ENCODE measurements at places on chromosomes 12 and 14.

DNA sequence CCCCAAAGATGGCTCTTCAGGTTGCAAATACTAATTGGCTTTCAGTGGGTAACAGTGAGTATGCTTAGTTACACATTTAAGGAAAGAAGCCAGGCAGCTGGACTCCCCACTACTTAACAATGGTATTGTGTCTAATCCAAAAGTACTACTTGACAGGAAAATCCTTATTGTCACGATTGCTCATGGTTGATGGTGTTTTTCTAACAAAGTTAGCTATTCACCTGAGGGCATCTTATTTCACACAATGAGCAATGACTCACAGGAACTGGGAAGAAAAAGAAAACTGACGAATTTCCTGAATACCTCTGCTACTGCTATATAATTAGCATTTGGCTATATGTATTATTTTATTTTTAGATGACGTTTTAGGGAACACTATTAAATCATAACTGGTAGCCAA, 33.4 kb upstream of the ALG10 start:
- DNase-seq, result no peak

GRCh38 chr14:56115976-56116893, 2.0 kb upstream of the PELI2 start:
- DNase-seq, result no peak

DNA sequence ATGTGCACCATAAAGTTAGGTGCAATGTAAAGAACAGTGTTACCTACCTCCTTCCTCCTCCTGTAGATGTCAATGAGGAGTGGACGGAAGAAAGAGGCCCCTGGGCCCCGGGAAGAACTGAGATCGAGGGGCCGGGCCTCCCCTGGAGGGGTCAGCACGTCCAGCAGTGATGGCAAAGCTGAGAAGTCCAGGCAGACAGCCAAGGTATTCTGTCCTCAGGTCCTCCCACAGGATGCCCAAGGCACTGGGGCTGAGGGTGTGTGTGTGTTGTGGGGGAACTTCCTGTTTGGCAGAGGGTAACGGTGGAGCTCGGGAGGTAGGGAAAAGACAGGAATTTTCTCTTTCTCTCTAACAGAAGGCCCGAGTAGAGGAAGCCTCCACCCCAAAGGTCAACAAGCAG, 6.4 kb downstream of the ATN1 start:
- no peak for DNase-seq

- DNase-seq, result no peak
These were observed 27.3 kb downstream of the VPS37B start for GRCh38 chr12:122868471-122869177.

DNA sequence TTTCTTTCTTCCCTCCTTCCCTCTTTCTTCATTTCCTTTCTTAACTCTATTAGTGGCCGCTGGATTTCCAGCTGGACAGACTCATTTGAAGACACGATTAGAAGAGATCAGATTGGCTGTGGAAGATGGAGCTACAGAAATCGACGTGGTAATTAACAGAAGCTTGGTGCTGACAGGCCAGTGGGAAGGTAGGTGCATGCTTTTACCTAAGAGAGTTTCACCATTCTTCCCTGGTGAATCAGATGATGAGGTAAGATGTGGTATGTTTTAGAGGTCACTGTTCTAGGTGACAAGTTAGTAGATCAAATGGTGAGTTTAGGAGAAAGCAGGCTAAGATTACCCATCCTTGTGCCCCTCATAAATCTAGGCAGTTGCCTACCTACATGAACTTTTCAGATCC, 51.6 kb downstream of the DERA start:
- DNase-seq, result no peak

GRCh38 chr14:60965402-60965801, 15.5 kb downstream of the TRMT5 start:
- no peak for DNase-seq

DNA sequence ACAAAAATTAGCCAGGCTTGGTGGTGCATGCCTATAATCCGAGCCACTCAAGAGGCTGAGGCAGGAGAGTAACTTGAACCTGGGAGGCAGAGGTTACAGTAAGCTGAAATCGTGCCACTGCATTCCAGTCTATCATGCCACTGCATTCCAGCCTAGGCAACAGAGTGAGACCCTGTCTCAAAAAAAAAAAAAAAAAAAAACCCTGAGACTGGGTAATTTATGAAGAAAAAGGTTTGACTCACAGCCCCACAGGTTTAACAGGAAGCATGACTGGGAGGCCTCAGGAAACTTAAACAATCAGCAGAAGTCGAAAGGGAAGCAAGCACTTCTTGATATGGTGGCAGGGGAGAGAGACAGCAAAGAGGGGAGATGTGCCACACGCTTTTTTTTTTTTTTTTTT, 123.2 kb downstream of the GXYLT1 start:
- DNase-seq, result no peak

DNA sequence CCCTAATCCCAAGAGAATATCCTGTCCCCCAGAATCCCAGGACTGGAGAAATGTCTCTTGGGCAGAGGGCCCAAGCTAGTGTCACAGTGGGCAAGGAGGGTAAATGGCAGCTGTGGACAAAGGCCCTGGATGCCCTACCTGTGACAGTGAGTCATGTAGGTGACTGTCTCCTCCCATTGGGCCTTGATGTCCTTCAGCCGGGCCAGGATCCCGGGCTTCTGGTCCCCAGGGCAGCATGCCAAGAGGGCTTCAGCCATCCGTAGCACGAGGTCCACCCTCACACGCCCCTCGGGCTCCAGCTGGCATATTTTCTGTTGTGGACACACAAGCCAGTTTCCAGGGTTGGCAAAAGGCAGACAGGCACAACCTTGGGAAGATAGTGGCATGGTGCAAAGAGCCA, 48.8 kb downstream of the SYNE3 start:
- DNase-seq, result no peak

DNA sequence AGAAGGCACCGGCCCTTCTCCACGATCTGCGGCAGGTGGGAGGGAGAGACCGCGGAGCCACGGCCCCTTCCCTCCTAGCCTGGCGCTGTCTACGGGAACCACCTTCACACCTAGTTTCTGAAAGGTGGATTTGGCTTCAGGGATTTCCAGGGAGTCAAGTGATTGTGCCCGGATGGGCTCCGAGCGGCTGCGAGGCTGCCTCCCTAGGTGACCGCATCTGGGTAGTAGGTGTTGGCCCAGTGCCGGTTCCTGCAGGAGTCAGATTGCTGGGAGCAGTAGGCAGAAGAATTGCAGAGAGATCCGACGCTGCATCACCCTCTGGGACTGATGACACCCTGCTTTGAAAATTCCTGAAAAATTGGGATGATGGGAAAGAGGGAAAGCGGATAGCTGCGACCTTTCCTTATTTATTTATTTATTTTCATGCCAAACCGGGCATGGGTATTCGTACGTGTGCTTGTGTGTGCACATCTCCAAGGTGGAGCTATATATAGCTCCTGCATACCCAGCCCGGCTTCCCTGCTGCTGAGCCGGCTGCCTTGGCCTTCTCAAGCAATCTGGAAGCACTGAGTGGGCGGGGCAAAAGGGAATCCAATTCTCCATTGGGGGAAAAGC, 1.1 kb downstream of the CNTN1 start:
- DNase-seq, result no peak

DNA sequence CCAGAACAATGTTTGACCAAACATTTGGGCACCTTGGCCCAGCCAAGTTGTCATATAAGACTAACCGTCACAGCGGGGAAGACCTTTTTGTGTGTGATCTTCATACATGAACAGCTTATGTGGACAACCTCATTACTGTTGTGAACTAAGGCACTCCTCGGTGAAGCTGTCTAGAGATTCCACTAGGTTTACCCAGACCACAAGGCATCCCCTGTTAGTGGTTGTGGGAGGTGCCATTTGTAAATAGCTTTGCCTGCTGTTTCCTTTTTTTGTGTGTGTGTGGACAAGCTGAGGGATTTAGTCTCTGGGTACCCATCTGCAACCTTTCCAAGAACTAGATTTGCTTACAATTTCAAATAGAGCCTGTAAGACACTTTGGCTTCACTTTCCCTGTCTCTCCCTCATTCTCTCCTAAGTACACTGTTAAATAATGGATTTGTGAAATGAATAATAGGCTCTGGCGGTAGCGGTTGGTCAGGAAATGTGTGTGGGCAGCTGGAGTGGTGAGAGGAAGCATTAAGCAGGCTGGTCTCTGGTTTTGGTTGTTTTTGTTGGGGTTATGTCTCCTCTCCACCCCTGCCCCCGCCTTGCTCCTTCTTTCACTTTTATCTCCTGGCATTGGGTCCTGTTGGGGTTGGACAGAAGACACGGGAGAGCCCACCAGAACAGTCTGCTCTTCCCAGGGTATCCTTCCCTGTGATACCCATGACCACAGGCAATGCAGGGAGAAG, 727.6 kb downstream of the VRK1 start:
- no peak for DNase-seq

DNA sequence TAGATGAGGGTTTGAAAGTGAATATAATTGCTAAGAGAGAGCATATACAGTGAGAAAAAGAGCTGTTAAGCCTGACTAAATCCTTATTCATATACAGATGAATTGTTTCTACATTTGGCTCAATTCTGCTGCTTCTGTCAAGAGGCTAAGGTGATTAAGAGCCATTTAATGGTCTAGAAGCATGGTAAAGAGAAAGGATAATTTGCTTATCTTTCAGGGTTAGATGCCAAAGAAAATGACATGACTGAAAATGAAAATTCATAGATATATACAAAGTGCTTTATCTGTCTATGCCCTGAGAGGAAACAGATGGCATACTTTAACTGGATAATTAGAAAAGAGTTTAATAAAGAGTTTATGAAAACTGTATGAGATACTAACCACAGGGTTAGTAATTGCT, 834.9 kb downstream of the SLC6A15 start:
- DNase-seq, result no peak

GRCh38 chr14:46381674-46382073, 269.9 kb downstream of the RPL10L start:
- no peak for DNase-seq

DNA sequence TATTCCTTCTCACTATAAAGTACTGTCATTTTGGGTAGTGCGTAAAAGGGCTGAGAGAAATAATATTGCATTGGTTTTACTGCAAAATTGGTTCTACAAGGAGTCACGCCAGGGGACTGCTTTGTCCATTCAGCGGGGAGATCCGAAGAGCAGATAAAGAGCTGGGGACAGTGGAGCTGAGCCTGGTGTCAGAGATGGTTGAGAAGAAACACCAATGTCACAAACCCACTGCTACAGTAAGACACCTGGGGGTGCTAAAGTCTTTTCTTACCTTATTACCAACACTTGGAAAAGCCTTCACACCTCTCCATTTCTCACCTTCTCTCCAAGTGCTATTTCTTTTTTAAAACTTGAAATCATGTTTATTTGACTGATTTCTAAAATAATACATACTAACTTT, 14.1 kb downstream of the IL31 start:
- no peak for DNase-seq

- DNase-seq, result no peak
These were observed 49.8 kb upstream of the FAM222A start for GRCh38 chr12:109663795-109664194.

- no peak for DNase-seq
These were observed 1.7 kb downstream of the SMUG1 start for GRCh38 chr12:54187075-54187474.

DNA sequence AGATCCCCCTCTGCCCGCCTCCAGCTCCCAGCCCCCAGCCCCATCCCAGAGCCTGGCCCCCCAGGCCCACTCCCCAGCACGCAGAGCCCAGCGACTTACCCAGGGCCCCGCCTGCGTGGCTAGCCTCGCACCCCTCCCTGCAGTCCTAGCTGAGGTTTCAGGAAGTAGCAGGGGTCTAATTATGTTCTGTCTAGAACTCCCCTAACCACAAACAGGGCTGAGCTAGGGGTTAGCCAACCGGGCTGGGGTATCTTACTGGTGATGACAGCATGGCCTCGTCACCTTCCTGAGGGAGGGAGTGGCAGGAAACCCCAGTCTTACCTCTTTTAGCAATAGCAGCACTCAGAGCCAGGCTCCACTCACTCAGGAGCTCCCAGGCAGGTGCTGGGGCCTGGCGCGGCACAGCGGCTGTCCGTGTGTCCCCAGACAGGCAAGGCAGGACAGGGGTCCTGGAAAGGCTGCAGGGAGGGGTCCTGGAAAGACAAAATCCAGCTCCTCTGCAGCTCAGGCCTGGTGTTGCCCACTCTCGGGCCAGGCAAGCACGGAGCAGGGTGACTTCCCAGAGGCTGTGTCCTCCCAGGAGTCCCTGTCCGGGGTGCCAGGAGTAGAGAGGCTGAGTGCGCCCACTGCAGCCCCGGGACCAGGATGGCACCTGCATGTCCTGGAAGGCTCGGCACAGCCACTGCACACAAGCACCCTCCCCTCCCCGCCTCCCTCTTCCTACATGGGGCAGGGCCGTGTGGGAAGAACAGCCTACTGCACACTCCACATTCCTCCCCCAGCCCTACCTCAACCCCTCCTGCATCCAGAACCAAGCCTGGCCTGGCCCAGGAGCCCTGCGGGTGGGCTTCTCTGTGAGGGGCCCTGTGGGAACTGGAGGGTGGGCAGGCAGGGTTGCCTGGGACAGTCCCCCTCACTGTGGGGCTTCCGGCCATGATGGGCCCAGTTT, at the start of gene GPR132:
Gene GPR132 (minus strand): TSS at position 151 of the 949 bp plus-strand sequence. CDS start 10,010 bp downstream, outside the sequence.
- peak; percentile 76 for DNase-seq

GRCh38 chr14:58598028-58598803, 39.5 kb upstream of the DACT1 start:
- DNase-seq, result no peak

- DNase-seq, result no peak
These were observed 1071.1 kb downstream of the SLC16A7 start for GRCh38 chr12:60666895-60667294.

DNA sequence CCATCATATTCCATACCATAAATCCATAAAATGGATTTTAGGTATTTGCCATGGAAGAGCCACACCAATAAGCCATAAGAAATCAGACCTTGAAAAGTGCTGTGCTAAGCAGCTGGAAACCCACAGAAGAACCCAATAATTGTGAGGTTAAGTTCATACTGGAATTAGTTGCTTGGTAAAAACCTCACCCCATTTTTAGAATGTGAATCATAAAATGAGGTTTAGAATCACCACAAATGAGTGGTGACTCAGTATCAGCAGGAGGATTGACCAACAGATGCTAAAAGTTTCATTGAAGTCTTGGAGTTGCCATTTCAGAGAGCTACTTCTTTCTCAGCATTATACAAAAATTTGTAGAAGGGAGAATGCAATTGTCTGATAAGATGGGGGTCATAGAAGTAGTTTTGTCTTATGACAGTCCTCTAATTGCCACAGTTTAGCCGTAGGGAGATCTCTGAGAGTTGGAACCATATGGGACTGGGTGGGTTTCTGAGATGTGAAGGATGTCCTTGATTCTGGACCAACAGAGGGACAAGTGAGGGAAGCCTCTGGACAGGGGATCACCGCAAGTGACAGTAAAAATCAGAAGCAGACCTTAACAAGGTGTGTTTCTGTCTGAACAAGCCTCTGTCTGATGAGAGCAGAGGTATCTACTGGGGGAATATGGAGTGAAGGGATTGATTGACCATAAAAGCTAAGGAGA, 1.4 kb upstream of the STON2 start:
- no peak for DNase-seq

GRCh38 chr12:1500095-1500801, 94.1 kb downstream of the FBXL14 start:
- no peak for DNase-seq
